ENCODE measurements at places on chromosomes 13 and 19.
A peak's percentile ranks its signal among the peaks of the same experiment; 100 is the strongest.

GRCh38 chr13:109387471-109387870, 398.9 kb downstream of the IRS2 start:
- no peak for DNase-seq

GRCh38 chr19:51593138-51593890, 22.2 kb downstream of the ZNF175 start:
- DNase-seq: no peak

- DNase-seq: no peak
Measured at GRCh38 chr13:27593267-27593666, 27.1 kb downstream of the LNX2 start.

DNA sequence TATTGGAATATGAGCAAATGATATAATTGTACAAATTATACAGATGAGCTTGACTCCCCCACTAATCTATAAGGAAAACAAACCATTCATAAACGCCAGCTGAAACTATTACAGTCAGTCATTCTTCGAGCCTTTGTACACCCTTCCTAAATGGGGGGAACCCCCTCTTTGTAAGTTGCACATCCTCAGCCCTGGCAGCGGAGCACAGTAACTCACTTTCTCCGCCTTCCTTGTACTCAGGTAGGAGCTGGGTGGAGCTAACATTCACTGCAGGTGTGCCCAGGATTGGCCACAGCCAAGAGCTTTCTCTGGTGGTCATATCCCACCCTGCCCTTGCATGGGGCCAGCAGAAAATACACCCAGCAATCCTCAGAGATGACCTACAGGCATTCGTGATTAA, 28.6 kb downstream of the PIN1 start:
- DNase-seq: no peak

GRCh38 chr13:72726726-72727416, 558 bp downstream of the MZT1 start:
- no peak for DNase-seq

DNA sequence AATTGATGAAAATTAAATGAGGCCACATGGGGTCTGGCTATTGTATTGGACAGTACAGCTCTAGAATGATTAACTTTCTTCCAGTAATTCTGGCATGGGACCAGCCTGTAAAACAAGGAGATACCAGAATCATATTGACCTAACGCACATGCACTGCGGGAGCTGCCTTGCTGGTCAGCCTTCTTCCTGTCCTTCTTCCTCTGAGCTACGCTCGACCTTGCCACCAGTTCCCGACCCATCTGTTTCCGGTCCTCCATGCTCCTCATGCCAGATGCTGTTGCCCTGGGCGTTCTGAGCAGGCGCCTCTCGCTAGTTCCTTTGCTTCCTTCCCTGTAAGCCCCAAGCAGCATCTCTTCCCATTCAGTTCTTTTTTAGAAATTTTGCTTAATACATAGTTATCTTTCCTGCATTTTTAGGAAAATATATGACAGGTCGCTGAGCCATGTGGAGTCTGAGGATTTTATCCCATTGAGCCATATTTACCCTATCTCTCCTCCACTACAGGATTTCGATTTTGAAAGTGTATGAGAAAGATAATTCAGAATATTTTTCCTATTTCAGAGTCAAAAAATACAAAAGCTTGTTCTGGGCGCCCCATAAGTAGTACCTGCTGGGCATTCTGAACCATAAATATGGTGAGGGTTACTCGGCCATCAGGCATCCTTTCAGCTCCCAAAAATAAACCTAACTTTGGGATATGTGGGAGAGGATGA, 38.6 kb downstream of the TNFRSF19 start:
- DNase-seq: no peak

DNA sequence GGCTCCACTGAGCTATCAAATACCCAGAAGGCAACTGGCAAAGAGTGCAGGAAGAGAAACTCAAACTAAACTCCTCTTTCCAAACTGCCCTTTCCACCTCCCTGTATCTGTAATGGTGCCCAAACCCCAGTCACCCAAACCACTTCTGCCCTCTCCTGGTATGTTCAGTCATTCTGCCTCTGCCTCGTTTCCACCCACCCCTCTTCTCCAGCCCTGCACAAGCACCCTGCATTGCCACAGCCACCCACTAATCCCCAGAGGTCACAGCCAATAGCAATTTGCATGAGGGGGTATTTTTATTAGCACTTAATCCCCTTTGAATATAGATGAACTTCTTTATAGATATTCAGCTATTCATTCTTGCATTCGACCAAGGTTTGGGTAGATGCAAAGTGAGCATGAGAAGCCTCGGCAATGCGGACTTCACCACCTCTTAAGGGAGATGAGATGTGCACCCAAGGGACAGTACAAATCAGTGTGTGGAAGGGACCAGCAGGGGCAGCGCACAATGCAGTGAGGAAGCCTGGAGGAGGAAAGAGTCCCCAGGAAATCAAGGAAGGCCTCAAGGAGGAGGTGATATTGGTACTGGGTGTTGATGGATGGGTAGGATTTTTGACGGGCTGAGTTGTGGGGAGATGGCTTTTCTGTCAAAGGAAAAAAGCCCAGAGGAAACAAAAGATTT, 12.4 kb downstream of the TMEM272 start:
- peak; percentile 48 for DNase-seq

DNA sequence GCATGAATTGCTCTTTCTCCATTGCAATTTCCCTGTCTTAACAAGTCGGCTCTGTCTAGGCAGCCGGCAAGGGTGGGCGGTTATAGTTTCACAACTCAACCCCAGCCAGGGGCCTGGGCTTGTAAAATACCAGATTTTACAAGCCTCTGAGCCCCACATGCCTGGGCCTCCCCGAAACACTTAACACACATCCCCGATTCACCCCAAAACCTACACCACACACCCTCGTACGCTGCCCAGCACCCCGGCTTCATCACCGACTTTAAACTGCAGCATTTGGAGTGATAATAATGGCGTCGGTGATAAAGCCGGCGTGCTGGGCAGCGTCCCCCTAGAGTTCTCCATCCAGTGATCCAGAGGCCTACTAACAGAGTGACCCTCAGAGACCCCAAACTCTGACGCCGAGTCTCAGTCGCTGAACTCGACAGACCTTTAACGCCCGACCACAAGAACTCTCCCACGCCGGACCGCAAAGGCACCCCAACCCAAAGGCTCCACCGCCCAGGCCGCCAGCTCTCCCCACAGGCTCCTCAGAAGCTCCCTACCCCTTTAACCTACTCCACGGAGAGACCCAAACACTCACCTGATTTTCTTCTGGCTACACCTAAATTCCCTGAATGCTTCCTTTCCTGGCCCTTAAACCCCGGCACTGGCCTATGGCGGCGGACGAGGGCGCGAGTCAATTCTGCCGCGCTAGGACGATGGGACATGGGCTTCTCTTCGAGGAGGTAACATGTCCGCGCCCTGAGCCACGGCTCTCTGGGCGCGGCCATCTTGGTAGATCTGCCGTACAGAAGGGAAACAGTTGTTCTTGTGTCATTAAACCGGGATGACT, at the start of gene ZNF649:
Gene ZNF649, minus strand, starts transcription at position 687 of the 835 bp plus-strand sequence. CDS start 4,910 bp downstream, outside the sequence.
- peak; percentile 74 for DNase-seq

- no peak for DNase-seq
Measured at GRCh38 chr19:45349126-45349415, 8.5 kb downstream of the KLC3 start.

GRCh38 chr19:19657397-19657783, 6.1 kb downstream of the ATP13A1 start:
- no peak for DNase-seq

GRCh38 chr13:75635828-75636435, at the start of gene LMO7:
Gene LMO7, plus strand, starts transcription at chr13:75636330. Its CDS starts 328 bp downstream, at chr13:75636658.
- peak; percentile 47 for DNase-seq

- DNase-seq: no peak
Measured at GRCh38 chr13:32728327-32728726, 142.1 kb downstream of the PDS5B start.

GRCh38 chr19:6026390-6027227, 48.7 kb upstream of the RANBP3 start:
- DNase-seq: no peak

DNA sequence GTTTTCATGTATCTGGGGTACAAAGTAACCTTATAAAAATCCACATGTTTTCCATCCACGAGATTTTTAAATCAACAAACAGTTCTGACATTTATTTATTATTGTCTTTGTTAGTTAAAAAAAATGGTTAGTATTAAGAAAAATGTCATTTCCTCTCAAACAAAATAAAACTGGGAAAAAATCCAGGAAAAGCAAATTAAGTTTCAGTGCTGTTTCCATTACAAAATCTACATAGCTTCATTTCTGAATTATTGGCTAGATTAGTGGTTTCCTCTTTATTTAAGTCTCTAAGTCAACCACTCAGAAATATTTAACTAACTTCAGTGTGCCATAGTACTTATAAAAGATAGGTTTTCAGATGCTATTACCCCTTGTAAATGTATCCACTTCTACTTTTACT, 49.1 kb downstream of the MZT1 start:
- DNase-seq: no peak

DNA sequence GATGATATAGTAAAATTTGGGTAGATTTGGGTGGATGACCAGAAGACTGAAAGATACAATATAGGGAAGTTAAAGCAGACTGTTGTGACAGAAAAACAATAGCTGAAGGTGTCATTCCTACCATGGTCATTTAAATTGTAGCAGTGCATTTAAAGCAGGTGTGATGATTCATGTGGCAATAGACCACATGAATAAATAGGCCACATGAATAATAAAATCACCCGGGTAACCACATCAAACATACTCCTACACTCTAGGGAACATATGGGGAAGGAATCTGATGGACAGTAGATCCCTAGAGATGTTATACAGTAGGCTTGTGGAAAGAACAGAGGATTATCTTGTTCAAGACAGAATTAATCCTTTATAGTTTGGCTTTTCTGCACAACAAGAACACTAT, 392.6 kb downstream of the SLITRK5 start:
- DNase-seq: no peak

GRCh38 chr19:326871-327270, 17.7 kb downstream of the MIER2 start:
- no peak for DNase-seq

- DNase-seq: no peak
Measured at GRCh38 chr13:38180670-38181069, 169.0 kb upstream of the UFM1 start.

DNA sequence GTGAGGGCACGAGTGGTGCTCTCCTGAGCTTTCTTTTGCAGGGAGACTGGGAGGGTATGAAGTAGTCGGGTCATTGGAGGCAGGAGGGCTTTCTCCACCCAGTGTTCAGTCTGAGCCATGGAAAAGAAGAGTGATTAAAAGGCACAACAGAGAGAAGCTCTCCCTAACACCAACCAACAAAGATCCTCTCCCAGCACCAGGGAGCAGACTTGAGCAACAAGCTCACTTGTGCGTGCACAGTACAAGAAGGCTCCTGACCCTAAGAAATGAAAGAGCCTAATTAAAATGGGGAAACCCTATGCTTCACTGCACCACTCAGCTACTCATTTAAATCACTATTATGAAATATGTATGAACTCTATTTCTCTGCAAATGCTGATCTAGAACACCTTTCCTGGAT, 276.3 kb upstream of the SOX21 start:
- DNase-seq: no peak

GRCh38 chr19:39413911-39414608, 1.6 kb downstream of the PLEKHG2 start:
- DNase-seq: no peak

- DNase-seq: no peak
Measured at GRCh38 chr19:50512112-50512998, 1.4 kb downstream of the ASPDH start.

DNA sequence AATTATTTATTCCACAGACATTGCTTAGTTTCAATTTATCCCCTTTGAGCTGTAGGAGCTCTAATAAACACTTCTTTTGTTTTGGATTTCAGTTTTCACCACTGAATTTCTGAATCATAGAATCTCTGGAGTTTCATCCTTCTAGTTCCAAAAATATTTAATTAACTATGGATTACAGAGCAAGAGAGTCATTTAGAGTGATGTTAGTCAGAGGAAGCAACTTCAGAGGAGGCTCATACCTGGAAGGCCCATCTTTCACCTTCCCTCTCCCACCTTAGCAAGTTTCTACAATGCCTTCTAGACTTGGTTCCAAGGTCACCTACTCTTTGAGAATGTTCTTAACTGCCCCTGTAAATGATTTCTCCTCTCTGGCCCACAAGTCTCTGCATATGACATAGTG, 353.2 kb downstream of the SPRY2 start:
- no peak for DNase-seq

- no peak for DNase-seq
Measured at GRCh38 chr13:24194447-24194846, 33.9 kb downstream of the SPATA13 start.

DNA sequence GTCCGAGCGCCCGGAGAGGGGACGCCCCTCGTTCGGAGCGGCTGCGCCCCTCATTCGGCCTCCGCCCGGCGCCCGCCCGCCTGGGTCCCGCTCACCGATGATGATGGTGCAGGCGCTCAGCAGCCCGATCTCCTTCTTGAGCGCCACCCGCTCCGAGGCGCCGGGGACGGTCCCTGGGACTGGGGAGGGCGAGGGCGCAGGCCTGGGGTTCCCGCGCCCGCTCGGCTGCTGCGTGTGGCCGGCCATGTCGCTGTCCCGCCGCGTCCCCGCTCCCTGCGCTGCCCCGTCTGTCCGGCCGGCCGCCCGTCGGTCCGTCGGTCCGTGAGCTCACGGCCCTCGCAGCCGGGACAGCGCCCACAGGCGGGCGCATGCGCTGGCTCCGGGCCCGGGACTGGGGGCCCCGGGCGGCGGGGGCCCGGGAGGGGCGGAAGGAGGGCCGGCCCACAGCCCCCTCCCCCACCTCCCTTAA, at the start of gene SLC7A10:
Gene SLC7A10, minus strand, starts transcription at position 393 of the 469 bp plus-strand sequence. Its CDS starts 147 bp downstream, at position 246.
- DNase-seq: no peak
